ENCODE measurements at places on chromosomes 5 and 9. TPM values are rescaled to one million over a fixed set of nuclear protein-coding genes. Genes with fewer than 3 reads are reported as not detected.

- 0 out of 2 replicates have a peak within 1 kb of the TSS, but pooled peaks have one; percentile 6 for H3K4me3 ChIP-seq
- no peaks in the 10 kb centered on the region for H3K36me3 ChIP-seq
- no peaks in the 10 kb centered on the region for H3K4me1 ChIP-seq
- no peaks in the 10 kb centered on the region for H3K27me3 ChIP-seq
- H3K27ac ChIP-seq = no peak within 1 kb of the TSS
- no peak for DNase-seq
Measured at GRCh38 chr9:21031091-21031807, at the start of gene HACD4. Gene HACD4, minus strand, starts transcription at chr9:21031640. Its CDS starts 50 bp downstream, at chr9:21031590.

- no peaks in the 10 kb centered on the region for H3K4me1 ChIP-seq
- H3K27me3 ChIP-seq = no peaks in the 10 kb centered on the region
- no peaks in the 10 kb centered on the region for H3K36me3 ChIP-seq
- no peak overlapping the region for H3K4me3 ChIP-seq
Measured at GRCh38 chr5:179407191-179408175, 62.2 kb upstream of the ADAMTS2 start.

- no peak overlapping the region for H3K4me3 ChIP-seq
- H3K27ac ChIP-seq = no peak overlapping the region
- no peaks in the 10 kb centered on the region for H3K27me3 ChIP-seq
- DNase-seq = no peak
- no peaks in the 10 kb centered on the region for H3K4me1 ChIP-seq
Measured at GRCh38 chr9:8821910-8822666, 1022.5 kb upstream of the DMAC1 start.

- H3K4me1 ChIP-seq = no peaks in the 10 kb centered on the region
- no peaks in the 10 kb centered on the region for H3K27me3 ChIP-seq
- no peaks in the 10 kb centered on the region for H3K36me3 ChIP-seq
- H3K4me3 ChIP-seq = no peak overlapping the region
- no peak for DNase-seq
- H3K27ac ChIP-seq = no peak overlapping the region
Measured at GRCh38 chr5:2797160-2797559, 45.7 kb upstream of the IRX2 start.

DNA sequence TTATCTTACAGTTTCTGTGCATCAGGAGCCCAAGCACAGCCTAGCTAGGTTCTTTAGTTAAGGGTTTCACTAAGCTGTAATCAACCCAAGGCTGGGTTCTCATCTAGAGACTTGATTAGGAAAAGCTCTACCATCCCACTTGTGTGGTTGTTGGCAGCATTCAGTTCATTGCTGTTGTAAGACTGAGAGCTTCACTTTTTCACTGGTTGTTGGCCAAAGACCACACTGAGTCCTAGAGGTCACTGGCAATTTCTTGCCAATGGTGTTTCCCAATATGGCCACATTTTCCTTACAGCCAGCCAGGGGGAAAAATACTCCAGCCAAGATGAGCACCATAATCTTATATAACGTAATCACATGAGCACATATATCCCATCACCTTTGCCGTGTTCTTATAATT, 74.3 kb downstream of the SMIM15 start:
- no peak for DNase-seq
- no peaks in the 10 kb centered on the region for H3K27me3 ChIP-seq

- no peak overlapping the region for H3K4me3 ChIP-seq
- no peaks in the 10 kb centered on the region for H3K36me3 ChIP-seq
- no peaks in the 10 kb centered on the region for H3K27me3 ChIP-seq
- no peak for DNase-seq
- peaks cover 4% of the 10 kb centered on the region for H3K4me1 ChIP-seq
Measured at GRCh38 chr5:1557114-1557873, 33.5 kb upstream of the LPCAT1 start.

DNA sequence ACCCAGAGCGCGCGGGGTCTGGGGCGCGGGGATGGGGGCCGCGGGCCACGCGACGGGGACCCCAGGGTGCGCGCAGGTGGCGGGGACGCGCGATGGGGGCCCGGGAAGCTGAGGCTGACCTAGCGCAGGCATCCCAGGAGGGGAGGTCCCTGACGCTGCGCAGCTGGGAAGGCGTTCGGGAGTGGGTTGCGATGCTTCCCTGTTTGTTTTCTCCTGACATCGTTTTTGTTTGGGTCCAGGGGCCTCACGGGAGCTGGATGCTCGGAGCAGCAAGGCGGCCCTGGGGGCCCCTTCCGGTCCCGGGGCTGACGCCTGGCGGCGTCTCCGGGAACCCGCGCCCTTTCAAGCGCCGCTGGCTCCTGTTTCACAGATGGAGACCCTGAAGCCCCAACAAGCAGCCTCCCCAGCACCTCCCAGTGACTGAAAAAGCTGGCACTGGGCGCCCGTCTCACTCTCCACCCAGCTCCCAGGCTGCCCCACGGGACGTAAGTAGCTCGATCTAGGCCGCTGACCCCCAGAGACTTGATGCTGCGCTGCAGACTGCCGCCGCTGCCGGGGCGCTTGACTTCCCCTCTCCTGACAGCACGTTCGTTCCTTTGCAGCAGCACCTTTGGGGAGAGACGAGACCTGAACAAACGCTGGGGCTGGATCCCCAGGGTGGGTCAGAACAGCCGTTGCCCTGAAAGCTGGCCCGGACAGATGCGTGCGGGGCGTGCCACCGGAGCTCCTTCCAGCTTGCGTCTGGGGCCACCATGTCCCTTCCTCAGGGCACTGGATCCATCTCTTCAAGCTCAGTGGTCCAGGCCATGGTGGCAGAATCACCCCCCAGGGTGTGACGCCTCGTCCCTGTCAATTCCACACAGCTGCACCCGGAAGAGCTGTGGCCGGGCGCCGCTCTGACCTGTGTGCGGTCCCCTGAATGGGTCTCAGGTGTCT, 593 bp downstream of the BRD3OS start:
- H3K36me3 ChIP-seq = no peaks in the 10 kb centered on the region
- H3K27ac ChIP-seq = peak overlapping the region; percentile 48
- no peaks in the 10 kb centered on the region for H3K27me3 ChIP-seq
- H3K4me1 ChIP-seq = peaks cover 6% of the 10 kb centered on the region
- no peak for DNase-seq

DNA sequence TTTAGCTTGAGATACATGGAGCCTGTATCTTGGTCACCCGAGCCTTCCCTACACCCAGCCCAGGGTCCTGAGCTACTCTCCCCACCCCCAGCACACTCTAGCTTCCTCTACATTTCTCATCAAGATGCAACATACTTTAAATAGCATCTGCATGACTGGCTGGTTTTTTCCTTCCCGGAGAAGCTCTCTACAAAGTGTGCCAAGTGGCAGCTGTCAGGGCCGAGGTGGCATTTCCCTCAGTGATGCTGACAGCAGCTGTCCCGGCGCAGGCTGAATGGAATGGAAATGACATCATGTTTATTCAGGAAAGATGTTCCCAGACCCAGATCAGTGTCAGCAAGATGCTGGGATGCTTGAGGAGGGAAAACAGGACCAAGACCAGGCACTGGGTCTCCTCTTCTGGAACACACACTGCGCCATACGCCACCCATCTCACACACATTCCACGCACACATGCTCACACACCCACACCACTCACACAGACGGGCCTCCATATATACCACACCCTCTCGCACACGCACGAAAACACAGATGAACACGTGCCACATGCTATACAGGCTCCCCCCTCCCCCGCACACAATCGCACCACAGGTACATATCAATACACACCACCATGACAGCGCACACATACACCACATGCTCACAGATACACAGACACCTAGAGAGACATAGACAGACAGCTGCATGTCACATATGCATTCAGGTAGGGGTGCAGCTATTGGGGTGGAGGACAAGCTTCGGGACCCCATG, 67.8 kb downstream of the LHX2 start:
- no peaks in the 10 kb centered on the region for H3K36me3 ChIP-seq
- H3K4me1 ChIP-seq = peaks cover 21% of the 10 kb centered on the region
- H3K4me3 ChIP-seq = no peak overlapping the region
- no peaks in the 10 kb centered on the region for H3K27me3 ChIP-seq
- peak overlapping the region; percentile 44 for H3K27ac ChIP-seq
- DNase-seq = peak; percentile 25

GRCh38 chr5:171314728-171315385, 5.8 kb downstream of the TLX3 start:
- no peaks in the 10 kb centered on the region for H3K27me3 ChIP-seq
- H3K4me3 ChIP-seq = no peak overlapping the region
- no peak for DNase-seq
- no peak overlapping the region for H3K27ac ChIP-seq
- H3K36me3 ChIP-seq = no peaks in the 10 kb centered on the region

GRCh38 chr9:25814023-25814422, 135.8 kb upstream of the TUSC1 start:
- DNase-seq = no peak
- H3K4me3 ChIP-seq = no peak overlapping the region
- no peaks in the 10 kb centered on the region for H3K27me3 ChIP-seq
- H3K36me3 ChIP-seq = no peaks in the 10 kb centered on the region
- no peaks in the 10 kb centered on the region for H3K4me1 ChIP-seq

DNA sequence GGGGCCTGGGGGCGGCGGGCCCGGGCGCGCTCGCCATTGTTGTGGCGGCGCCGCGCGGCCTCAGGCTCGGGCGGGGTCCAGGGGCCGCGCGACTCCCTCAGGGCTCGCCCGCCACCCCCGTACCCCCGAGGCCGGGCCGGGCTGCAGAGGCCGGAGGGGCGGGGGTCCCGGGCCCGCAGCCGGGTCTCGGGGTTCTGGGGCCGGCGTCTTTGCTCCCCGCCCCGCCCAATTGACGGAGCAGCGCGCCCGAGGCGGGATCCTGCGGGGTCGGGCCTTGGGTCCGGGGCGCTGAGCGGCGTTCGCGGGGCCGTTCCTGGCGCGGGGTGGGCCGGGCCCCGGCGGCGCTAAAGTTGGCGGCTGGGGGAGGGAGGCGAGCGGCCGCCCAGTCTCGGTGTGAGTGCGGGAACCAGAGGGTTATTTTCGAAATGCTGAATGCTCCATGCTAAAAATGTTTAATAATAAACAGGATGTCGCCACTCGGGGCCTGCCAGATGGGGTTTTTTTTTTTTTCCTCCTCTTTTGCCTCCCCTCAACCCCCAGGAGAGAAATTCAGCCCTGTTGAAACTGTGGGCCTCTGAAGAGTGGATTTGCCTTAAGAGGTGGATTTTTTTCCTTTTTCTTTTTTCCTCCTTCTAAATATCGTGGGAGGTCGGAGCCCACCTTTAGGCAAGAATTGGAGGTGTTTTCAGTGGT, 724 bp downstream of the PRRC2B start:
- H3K27ac ChIP-seq = peak overlapping the region; percentile 90
- H3K4me1 ChIP-seq = peaks cover 24% of the 10 kb centered on the region
- H3K4me3 ChIP-seq = peak overlapping the region; percentile 85

GRCh38 chr5:57805732-57806131, 323.1 kb upstream of the ACTBL2 start:
- no peaks in the 10 kb centered on the region for H3K36me3 ChIP-seq
- no peak for DNase-seq
- peak overlapping the region; percentile 76 for H3K27ac ChIP-seq
- H3K27me3 ChIP-seq = no peaks in the 10 kb centered on the region
- H3K4me1 ChIP-seq = no peaks in the 10 kb centered on the region

DNA sequence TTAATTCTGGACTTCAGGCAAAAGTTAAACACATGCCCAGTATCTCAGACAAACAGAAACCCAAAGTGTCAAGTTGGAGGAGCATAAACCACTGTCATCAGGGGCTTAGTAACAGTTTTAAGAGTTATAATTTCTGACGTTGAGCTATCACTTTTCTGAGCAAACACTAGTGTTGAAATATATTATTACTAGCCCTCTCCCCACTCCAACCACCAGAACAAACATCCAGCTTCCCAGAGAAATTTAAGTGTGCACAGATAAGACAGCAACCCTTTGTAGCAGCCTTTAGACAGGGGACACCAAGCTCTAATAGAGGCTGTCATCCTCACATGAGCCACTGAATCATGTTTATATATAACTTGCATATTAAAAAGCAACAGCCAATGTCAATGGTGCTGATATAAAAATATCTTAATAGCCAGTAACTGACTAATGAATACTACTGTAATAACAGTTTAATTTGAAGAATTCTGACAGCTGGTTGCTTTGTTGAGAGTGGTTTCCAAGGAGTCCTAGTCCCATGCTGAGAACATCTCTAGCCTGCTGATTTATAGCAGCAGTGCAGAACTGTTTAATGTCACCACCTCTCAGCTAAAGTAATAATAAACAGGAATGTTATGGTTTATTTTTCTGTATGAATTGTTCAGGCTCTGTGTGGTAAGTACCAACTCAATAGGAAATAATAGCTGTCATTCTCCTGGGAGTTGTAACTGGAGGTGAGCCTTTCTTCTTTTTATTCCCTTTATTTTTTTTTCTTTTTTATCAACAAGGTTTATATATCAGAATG, 528.7 kb upstream of the ZNF608 start:
- H3K4me1 ChIP-seq = peaks cover 18% of the 10 kb centered on the region
- H3K27me3 ChIP-seq = no peaks in the 10 kb centered on the region
- H3K4me3 ChIP-seq = no peak overlapping the region
- H3K27ac ChIP-seq = peak overlapping the region; percentile 67
- H3K36me3 ChIP-seq = no peaks in the 10 kb centered on the region
- no peak for DNase-seq

DNA sequence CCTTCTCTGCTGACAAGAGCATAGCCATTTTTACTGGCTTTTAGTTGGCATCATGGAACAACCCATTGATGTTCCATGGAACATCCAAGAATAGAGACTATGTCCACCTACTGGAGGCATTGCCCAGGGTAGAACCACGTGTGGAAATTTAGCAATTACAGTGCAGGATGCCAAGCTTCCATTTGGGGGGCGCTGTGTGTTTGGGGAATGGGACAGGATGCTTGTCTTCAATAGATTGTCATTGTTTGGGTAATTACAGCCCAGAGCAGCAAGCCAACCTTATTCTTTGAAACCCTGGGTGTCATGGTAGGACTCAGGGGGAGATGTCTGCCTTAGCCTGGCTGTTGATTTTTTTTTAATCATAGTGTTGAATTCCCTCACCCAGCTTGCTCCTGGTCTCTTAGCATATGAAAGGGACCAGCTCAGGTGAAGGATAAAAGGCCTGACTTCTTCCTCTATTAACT, 171.1 kb downstream of the DOCK2 start:
- H3K27ac ChIP-seq = no peak overlapping the region
- H3K4me1 ChIP-seq = no peaks in the 10 kb centered on the region
- no peaks in the 10 kb centered on the region for H3K36me3 ChIP-seq

DNA sequence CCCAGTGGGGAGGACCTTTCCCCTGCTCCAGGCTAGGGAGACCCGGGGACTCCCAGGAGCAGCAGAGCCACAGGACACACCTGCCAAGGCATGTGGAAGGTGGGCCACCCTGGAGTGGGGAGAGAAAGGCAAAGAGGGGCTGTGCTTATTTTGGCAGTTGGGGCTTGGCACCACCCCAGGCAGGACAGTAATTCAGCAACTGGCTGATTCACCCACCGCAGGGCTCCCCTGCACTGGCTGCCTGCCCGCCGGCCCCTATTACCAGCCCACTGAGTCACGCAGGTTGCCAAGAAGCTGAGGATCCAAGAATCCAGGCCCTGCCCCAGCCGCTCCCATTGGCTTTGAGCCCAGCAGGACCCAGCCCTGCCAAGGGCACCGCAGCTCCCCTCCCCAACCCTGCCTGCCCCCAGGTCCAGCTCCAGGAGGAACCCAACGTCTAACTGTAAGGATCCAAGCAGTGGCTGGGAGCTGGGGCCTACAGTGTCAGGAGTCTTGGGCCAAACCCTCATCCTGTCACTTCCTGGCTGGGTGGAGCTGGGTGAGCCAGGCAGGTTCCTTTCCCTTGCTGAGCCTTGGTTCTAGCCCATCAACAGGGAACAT, 14.2 kb upstream of the RALGDS start:
- H3K4me3 ChIP-seq = no peak overlapping the region
- no peaks in the 10 kb centered on the region for H3K27me3 ChIP-seq
- DNase-seq = peak; percentile 73
- H3K4me1 ChIP-seq = peaks cover 66% of the 10 kb centered on the region

Gene GABRA1
- total RNA-seq = not detected

Gene PCDHGA1
- total RNA-seq = 0.92 TPM

Gene MYORG
- 9.7 TPM for total RNA-seq

Gene CLIC3
- total RNA-seq = 6.2 TPM

Gene CWC27
- total RNA-seq = 19.7 TPM

Gene CER1
- total RNA-seq = not detected

Gene CDH10
- 0.72 TPM for total RNA-seq

Gene MINAR2
- not detected for total RNA-seq

Gene GLRA1
- total RNA-seq = not detected

Gene ELOVL7
- 2.9 TPM for total RNA-seq

Gene ACTBL2
- not detected for total RNA-seq
